CD4-positive, alpha-beta T cell treated with Interleukin-1 beta for 1 hour (primary cell): ENCODE measurements at places on chromosomes 13 and 19.

DNA sequence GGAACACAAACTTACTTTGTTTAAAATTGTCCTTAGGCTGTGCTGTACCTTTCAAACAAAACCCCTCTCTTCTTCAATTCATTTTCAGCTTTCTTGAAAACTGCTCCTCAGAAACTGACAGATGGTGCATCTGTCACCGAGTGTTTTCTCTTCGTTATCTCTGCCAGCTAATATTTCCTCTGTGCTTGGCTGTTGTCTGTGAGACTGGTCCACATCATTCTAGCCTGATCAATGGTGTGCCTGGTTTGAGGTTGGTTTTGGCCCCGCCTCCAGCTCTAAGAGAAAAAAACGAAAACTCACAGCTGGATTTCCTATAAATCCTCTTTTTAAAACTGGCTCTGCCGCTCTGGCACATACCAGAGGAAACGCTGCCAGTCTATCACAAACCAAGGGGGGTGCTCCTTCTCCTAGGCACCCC lies 79.7 kb downstream of the STARD13 start:
- DNase-seq: no peak

GRCh38 chr13:31518645-31519044 lies 220.7 kb upstream of the RXFP2 start:
- no peak for DNase-seq

DNA sequence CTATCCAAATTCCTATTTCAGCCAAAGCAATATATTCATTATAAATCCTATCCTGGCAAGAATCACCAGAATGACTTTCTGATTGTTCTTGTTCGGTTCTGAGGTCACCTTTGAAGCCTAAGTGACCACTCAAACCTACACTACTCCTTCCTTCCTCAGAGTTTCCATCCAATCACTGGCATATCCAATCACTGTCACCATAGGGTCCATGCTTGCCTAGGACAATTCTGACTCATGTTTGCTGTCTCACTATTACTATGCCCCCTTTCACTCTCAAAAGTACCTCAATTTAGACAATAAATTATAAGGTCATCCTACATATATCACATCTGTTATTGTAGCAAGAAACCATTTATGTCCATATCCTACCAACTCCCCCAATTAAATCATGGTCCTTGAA lies 58.9 kb downstream of the UBL3 start:
- DNase-seq: no peak

DNA sequence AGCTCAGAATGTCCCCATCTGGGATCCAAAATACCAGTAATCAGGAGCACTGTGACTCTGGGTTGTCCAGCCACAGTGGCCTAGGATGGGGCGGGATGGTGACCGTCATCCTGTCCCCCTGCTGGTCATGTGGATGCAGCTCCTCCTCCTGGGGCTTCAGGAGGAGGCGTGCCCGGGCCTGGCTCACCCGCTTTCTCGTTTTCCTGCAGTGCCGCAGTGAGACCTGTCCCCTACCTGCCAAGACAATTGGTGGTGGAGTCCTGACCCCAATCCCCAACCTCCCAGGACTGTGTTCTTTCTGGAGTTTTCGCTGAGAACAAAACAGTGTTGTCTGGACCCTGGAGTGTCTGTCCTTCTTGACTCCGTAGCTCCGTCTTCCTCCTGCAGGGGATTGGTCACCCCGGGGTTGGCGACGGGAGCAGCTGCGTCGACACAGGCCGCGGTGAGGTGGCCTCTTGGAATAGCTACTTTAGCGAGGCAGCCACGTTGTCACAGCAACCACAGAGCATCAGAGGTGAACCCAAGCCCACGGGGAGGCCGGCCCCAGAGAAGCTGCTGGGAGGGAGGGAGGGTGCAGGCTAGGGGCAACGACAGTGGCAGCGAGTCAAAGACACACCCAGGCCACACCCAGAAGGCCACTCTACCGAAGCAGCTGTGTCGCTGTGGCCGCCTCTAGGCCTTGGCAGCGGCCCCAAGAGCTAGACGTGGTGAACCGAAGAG lies 10.2 kb upstream of the EMC10 start:
- DNase-seq: no peak

DNA sequence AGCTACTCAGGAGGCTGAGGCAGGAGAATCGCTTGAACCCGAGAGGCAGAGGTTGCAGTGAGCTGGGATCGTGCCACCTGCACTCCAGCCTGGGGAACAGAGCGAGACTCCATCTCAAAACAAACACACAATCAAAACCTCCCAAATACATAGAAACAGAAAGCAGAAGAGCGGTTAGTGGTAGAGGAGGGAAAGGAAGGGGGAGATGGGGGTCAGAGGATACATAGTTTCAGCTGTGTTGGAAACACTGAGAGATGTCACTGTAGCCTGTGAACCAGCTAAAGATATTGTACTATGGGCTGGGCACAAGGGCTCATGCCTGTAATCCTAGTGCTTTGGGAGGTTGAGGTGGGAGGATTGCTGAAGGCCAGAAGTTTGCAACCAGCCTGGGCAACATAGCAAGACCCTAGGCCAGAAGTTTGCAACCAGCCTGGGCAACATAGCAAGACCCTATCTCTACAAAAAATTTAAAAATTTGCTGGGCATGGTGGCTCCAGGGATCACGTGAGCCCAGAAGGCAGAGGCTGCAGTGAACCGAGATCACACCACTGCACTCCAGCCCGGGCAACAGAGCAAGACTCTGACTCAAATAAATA lies 49.9 kb downstream of the GNG7 start:
- DNase-seq: no peak

GRCh38 chr19:42120276-42120980 lies 11.8 kb downstream of the POU2F2 start:
- DNase-seq: no peak

GRCh38 chr13:43805681-43806128 lies 18.9 kb upstream of the ENOX1 start:
- no peak for DNase-seq

DNA sequence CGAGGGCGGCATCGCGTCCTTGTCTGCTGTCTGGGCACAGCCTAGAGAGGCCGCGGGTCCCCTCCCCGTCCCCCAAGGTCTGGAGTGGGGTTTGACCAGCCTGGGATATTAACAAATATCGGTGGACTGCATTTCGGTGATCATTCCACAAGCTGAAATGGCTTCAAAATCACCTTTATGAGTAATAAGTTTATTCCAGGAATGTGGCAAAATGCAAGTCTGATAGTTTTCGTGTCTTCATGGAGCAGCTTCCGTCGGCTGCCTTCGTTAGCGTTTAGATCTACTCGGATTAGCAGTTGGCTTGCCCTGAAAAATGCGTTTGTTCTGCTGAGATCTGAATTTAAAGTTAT lies 1.1 kb upstream of the GJA3 start:
- DNase-seq: no peak

DNA sequence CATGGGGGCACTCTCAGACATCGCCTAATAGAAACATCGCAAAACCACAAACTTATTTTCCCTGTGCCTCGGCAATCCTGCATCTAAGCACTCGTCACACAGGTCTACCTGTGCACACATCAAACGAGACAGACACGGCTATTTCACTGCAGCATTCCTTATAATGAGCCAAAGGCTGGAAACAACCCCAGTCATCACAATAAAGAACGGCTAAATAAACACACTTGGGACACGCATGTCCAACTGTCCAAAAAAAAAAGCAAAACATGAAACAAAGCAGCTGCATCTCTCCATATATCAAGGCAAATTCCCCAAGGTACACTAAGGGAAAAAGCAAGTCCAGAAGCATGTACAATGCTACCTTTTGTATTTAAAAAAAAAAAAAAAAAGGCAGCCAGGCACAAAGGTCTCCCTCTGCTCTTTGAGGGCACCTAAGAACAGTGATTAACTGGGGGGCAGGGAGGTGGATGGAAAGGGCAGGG lies 27.2 kb upstream of the CCNP start:
- DNase-seq: no peak

DNA sequence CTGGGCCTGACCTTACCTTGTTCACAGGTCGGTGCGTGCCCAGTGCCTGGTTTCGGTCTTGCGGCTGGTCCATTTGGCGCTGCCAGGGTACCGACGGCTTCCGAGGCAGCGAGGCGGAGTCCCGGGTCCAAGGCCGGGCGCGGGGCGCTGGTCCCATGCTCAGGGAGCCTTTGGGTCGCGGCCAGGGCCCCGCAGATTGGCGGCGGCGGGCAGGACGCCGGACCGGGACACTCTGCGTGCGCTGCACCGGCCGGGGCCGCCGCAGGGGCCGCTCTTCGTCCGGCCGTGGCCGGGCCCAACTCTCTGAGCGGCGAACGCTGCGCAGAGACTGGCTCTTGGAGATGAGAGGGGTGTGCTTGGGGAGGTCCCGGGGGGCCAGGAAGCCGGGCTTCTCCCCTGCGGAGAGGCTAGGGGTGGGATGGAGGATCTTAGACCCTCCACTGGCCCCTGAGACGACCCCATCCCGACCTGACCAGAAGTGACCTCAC lies 3.4 kb upstream of the WIZ start:
- no peak for DNase-seq

GRCh38 chr13:30844548-30845296 lies 61.3 kb upstream of the MEDAG start:
- DNase-seq: no peak

DNA sequence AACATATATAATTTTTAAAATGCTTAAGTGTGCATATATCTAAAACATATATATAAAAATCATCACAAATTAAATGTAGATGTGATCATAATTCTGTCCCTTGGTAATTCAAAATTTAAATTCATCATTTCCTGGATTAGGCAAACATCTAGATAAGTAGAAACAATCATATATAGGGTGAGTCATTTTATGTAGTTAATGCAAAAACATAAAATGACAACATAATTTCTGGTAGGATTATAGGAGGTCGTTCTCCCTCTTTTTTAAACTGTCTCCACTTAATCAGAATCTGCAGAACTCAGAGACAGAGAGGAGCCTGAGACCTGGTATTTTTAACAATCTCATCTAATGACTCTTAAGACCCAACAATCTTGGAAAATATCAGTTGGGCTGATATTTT lies 333.4 kb downstream of the KCTD12 start:
- DNase-seq: no peak

DNA sequence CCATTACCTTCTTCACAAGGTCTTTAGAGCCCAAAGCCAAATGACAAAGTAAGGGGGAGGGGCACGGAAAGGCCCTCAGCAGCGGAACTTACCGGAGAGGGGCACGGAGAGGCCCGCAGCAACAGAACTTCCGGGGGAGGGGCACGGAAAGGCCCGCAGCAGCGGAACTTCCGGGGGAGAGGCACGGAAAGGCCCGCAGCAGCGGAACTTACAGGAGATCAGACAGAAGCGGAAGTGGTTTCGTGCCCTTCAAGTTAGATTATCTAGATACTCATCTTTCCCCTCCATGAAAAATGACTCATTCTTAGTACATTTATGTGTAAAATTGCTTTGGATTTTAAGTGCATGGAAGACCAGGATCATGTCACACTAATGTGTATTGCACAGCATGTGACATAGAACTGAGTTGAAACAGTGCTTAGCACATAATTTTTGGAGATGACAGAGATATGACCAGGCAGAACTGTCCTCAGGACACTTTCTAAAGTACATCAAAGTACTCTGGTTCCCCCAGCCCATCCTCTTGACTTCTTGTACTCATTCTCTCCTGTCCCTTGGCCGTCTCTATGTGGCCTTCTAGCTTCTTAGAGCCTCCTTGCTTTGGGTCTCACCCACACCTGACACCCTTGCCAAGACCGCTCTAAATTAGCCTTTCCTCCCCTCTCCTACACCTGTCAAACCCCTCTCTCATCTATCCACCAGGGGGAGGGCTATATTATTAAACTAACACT lies 25.7 kb upstream of the TPTE2 start:
- peak; percentile 76 for DNase-seq

GRCh38 chr19:4909156-4909896 lies at the start of gene UHRF1:
UHRF1 (plus strand) TSS chr19:4909501; CDS start chr19:4910886, 1,385 bp downstream.
- DNase-seq: no peak

- no peak for DNase-seq
Measured at GRCh38 chr19:4393947-4394590, 6.3 kb downstream of the SH3GL1 start.

DNA sequence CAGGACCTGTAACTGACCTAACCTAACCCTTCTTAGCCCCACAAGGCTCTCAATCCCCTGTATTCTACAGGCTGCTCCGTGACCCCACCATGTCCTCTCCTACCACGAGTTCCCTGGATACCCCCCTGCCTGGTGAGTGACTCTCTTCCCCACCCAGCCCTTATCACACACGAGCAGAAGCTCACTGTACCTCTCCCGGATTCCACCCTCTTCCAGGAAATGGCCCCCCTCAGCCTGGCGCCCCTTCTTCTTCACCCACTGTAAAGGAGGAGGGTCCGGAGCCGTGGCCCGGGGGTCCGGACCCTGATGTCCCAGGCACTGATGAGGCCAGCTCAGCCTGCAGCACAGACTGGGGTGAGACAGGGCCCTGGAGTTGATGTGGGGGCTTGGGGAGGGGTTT lies 1.3 kb downstream of the NR1H2 start:
- no peak for DNase-seq

DNA sequence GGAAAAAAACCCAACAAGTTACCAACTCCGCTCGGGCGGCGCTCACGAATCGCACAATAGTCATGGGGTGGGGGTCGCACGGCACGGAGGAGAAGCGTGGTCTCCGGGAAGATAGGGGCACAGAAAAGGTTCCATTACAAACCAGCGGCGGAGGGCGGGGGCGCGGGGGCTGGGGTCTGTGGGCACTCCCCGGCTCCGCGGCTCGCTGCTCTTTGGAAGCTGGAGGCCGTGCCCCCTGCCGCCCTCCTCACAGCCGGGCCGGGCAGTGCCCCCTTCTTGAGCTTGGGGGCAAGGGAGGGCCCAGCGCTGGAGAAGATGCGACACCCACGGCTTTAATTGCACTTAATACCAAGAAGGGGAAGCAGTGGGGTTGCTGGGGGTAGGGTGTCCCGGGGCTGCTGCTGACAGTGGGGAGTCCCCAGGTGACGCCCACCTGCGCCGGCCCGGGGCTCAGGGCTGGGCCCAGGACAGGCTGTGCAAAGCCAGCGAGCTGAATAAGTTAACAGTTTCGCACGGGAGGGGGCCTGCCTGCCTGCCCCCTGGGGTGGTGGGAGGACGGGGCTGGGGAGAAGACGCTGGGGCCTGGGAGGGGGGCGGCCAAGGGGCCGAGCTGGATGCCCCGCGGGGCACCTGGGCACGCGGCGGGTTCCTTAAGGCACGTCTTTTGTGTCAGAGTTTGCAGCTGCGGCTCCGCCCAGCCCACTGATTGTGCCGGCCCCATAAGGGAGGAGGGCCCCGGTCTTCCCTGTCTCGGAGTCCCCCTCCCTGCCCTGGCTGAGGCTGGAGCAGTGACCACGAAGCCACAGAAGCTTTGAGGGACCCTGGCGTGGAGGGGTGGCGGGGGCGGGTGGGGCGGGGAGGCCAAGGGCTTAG lies 9.8 kb downstream of the DCAF15 start:
- no peak for DNase-seq

DNA sequence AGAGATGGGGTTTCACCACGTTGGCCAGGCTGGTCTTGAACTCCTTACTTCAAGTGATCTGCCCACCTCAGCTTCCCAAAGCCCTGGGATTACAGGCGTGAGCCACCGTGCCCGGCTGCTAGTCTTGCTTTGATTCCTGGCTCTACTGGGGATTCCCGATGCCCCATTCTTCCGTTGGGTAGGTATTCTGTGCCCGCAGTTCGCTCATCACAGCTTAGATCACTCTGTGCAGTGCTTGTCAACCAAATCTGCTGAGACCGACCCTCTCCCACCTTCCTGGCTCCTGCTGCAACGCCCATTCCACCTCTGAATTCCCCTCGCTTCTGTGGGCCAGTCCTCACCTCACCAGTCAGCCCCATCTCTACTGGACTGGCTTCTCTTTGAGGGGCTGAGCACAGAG lies 4.6 kb upstream of the ZNF414 start:
- no peak for DNase-seq

- DNase-seq: no peak
Measured at GRCh38 chr19:33624586-33624985, 2.8 kb downstream of the CHST8 start.

GRCh38 chr13:84380866-84381265 lies 498.6 kb upstream of the SLITRK1 start:
- DNase-seq: no peak

GRCh38 chr19:33673258-33673875 lies 51.6 kb downstream of the CHST8 start:
- no peak for DNase-seq
